ENCODE measurements at places on chromosomes 2 and 18.

- no peak for DNase-seq
Observed at GRCh38 chr18:57981308-57982028, 62.6 kb upstream of the NEDD4L start.

DNA sequence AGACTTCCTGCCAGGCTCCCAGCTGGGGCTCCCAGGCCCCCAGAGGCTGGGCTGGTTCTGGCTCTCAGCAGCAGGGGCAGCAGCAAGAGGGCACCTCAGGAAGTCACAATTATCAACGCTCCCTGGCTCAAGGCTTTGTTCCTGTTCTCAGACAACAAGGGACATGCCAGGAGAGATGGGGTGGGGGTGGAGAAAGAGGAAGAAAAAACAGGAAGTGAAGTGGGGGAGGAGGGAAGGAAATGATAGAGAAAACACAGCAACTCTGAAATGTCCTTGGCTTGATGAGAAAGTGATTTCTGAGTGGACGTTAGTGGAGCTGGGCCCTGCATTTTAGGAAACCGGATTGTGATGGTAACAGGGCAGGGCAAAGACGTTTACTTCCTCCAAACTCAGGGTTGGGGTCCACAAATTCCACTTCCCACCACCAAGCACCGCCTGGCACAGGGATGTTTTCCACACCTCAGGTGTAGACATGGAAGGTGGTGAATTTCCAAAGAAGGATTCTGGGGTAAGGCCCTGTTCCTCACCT lies 40.4 kb downstream of the CYRIA start:
- DNase-seq = no peak

- no peak for DNase-seq
Observed at GRCh38 chr2:182920631-182921056, 54.2 kb upstream of the FRZB start.

DNA sequence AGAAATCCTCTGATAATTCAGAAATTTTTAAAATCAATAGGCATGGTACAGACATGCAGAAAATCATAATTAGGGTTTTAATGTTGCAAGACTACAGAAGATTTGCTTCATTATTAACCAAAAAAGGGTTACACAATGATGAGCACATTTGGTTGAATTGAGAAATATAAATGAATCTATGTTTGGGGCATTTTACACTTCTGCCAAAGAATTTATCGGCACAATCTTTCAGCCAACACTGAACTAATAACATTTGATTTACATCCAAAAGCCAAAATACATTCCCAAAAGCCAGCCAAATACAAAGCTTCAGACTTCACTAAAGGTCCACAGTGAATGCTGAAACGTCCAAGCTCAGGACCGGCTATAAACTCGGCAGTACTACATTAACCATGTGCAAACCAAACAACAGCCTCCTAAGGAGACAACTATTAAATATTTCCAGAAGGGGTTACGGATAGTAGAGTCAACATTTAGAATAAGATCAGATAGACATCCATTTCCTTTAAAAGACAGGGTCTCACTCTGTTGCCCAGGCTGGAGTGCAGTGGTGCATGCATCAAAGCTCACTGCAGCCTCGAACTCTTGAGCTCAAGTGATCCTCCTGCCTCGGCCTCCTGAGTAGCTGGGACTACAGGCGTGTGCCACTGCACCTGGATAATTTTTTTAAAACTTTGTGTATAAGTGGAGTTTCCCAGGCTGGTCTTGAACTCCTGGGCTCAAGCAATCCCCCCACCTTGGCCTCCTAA lies 29.4 kb downstream of the SPRED2 start:
- no peak for DNase-seq

DNA sequence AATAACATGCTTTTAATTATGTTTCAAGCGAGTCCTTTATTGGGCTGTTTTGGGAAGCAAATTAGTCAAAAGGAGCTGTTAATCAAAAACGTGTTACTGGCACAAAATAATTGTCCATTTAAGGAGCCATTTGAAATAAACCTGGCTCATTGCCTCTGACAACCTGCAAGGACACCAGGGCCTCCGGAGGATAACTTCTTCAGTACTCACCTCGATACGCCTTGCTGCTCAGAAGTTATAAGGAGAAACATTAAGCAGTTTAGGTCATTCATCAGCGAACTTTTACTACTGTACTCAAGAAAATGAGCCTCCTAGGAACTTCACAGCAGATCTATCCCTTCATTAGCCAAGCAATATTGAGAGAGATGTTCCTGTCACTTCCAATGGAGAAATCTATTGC lies 1579.2 kb upstream of the ACVR2A start:
- DNase-seq = no peak

- DNase-seq = no peak
Observed at GRCh38 chr2:55482186-55482884, 37.2 kb upstream of the CFAP36 start.

GRCh38 chr18:27787547-27787946 lies 389.4 kb downstream of the CDH2 start:
- no peak for DNase-seq

GRCh38 chr2:65608916-65609315 lies 176.5 kb upstream of the SPRED2 start:
- DNase-seq = no peak

- DNase-seq = no peak
Observed at GRCh38 chr2:112144966-112145365, 6.8 kb downstream of the FBLN7 start.

- DNase-seq = no peak
Observed at GRCh38 chr2:28366496-28367282, 26.0 kb upstream of the FOSL2 start.
